ENCODE measurements at places on chromosomes 2 and 18.

DNA sequence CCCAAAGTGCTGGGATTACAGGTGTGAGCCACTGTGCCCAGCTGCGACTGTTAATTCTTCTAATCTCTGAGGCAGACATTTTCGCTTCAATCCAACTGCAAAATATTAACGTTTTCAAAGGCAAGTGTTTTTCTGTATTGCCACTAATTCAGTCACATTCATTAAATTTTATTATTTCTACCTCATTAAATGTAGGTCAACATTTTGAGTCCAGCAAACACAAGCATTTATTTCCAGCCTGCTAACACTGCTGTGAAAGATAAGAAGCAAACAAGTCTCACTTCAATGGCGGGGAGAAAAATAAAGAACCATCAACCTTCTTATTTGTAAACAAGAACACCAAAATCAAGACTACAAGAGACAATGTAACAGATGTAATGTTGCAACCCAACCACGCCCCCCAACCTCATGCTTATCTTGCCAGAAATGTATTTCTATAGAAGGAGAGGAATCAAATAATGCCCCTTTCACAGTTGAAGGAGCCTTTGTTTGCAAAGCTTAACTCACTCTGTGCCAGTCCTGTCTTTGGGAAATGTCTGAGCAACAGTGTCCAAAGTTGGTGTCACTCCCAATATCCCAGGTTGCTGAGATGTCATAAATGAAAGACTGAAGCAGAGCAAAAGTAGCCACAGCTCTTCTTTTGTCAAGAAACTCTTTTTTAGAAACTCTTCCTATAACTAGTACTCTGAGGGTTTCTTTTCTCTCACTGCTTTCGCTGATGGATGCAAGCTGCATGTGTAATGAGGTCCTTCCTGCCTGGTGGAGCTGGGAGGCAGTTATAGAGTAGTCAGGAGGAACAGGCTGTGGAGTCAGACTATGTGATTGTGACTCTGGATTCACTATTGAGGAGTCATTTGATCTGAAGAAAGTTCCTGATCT lies 8.6 kb downstream of the DOCK10 start:
- no peak for DNase-seq

DNA sequence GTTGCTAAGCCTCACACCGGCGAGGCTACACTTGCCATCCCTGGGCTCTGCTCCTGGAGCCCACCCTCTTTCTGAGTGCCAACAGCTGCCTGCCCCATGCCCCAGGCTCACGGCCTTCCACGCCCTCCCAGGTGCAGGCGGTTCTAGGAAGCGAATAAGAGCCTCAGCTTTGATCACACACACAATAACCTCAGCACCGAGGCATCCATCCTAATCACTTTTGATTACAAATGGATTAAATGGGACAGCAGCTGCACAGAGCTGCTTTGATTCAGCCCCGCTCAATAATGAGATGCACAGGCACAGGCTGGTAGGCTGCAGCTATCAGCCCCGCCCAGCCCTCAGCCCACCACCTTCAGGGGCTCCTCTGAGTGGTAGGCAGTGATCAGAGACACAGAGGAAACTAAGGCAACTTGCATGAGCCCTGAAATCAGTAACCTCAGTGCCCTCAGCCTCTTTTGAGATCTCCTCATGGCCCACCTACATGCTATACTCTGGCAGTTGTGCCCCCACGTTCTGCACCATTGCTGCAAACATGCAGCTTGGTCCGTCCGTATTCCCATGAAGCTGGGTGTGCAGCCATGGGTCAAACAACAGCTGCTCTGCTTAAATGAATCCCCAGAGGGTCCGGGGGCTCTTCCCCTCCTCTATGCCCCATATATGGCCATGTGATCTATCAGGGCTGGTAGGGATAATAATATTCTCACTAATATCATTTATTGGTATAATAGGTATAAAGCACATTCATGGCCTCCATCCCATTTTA lies 171.4 kb downstream of the SETBP1 start:
- no peak for DNase-seq

DNA sequence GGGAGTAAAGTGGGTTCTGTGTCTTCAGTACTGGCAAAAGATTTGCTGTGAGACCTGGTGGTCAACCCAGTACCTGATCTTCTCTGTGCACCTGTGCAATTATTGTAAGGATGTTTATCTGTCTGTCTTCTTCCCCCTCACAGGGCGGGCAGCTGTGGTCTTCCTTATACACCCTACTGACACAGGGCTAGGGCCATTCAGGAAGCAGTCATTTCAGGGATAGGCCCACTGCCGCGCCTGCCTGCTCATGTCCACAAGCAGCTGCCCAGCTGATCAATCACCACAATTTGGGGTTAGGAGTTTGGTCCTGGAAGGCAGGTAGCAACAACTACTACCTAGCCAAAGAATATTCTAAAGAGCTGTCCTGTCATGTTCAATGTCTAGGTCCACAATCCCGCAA lies 1.2 kb upstream of the CNNM4 start:
- DNase-seq, result no peak

GRCh38 chr2:27095745-27096651 lies 9.4 kb downstream of the KHK start:
- DNase-seq, result no peak

DNA sequence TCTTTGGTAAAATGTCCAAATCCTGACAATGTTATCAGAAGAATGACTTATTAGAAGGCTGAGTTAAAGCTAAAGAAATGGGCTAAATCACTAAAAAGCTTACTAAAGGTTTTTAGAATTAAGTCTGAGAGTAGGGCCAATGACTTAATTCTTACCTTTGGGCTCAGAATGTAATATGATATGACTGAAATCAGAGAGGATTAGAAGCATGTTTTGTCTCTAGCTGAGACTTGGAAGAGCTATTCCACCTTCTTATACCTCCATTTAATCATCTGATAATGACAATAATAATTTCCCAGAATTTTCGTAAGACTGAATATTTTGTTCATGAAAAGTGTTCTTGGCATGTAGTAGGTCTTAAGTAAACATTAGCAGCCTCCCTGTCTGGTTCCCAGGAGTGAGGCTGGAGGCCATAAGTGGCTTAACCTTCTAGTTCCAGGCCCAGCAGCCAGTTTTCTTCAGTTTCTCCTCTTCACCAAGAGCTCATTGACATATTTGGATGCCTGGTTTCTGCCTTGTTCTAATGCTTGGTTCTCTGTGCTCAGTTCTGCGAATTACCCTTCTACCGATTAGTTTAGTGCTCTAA lies 25.5 kb upstream of the E2F6 start:
- no peak for DNase-seq

- no peak for DNase-seq
Observed at GRCh38 chr18:44672506-44672905, 8.2 kb upstream of the SETBP1 start.

GRCh38 chr18:79321625-79322405 lies 73.9 kb upstream of the NFATC1 start:
- no peak for DNase-seq

DNA sequence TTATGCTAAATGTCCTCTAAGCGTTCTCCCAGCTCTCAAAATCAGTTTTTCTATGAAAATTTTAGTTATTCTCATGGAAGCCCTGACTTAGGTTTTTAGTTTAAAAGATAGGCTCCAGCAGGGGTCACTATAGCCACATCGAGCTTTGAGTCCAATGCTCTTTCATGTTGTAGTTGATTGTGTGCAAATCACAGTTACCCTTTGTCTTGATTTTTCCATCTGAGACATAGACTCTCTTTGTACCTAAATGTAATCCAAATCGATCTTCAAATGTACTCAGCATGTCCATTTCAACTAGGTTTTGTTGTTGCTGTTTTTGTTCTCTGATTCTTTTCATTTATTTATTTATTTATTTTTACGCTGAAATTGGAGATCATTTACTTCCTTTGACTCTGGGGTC lies 26.4 kb upstream of the MSTN start:
- DNase-seq, result no peak

DNA sequence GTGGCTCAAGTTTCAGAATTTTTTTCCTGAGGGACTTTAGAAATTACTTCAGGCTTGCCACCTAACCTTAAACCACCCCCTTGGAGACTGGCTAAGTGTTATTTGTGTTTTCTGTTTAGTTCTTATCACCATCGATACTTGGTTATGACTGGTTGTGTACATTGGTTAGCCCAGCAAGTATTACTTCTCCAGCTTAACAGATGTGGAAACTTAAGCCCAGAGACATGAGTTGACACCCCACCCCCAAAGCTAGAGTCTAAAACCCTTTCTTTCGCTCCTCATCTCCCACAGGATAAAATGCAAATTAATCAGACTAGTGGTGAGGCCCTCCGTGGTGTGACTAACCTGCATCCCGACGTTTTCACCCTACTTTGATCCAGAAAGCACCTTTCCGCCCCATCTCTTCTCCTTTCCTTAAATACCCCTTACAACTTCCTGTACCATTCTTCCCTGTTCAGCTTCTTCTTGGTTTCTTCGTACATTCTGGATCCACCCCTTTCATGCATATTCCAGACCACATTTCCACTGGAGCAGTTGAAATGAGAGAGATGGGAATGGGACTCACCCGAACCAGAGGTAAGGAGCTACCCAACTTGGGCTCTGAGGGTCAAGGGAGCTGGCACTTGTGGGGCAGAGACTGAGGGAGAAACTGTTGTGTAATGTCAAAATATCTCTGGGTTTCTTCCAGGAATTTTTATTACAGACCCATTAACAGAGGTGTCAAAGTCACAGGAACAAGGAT lies 819 bp upstream of the MAP3K2 start:
- DNase-seq, result no peak

- DNase-seq, result no peak
Observed at GRCh38 chr2:159773426-159773825, 24.6 kb downstream of the CD302 start.

GRCh38 chr2:170301626-170302025 lies 123.7 kb downstream of the MYO3B start:
- no peak for DNase-seq

DNA sequence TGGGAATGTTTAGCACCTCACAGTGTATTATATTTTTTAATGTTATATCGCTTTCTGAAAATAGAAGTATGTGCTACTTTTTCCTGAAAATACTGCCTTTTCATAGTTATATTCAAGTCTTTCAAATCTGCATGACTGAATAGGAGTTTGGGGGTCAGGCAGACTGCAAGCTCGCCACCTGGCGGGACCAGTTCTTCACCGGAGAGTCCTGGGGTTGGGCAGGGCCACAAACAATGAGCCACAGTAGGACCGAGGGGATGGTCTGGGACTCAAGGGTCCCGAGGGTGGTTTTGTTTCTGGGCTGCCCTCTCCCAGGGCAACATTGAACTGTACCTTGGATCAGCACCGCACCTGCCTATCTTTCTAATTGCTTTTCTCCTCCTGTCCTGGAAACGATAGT lies 70.6 kb downstream of the VWA3B start:
- no peak for DNase-seq

GRCh38 chr18:10973567-10974203 lies 175.7 kb downstream of the PIEZO2 start:
- no peak for DNase-seq

GRCh38 chr2:176110415-176111308 lies 3.6 kb downstream of the HOXD11 start:
- DNase-seq, result no peak

- no peak for DNase-seq
Observed at GRCh38 chr2:150866431-150866830, 379.0 kb upstream of the RND3 start.

DNA sequence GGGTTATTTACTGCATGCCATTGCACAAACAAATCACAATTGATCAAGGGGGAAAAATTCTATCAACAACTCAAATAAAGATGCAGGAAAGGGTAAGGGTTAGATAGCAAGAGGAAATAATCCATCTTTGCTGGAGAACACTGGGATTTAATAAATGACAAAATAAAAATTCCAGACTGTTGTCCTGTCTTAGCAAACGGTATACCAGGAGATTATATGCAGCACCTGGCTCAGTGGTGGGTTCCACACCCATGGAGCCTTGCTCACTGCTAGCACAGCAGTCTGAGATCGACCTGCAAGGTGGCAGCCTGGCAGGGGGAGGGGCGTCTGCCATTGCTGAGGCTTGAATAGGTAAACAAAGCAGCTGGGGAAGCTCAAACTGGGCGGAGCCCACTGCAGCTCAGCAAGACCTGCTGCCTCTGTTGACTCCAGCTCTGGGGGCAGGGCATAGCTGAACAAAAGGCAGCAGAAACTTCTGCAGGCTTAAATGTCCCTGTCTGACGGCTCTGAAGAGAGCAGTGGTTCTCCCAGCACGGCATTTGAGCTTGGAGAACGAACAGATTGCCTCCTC lies 296.5 kb upstream of the THSD7B start:
- DNase-seq, result no peak

DNA sequence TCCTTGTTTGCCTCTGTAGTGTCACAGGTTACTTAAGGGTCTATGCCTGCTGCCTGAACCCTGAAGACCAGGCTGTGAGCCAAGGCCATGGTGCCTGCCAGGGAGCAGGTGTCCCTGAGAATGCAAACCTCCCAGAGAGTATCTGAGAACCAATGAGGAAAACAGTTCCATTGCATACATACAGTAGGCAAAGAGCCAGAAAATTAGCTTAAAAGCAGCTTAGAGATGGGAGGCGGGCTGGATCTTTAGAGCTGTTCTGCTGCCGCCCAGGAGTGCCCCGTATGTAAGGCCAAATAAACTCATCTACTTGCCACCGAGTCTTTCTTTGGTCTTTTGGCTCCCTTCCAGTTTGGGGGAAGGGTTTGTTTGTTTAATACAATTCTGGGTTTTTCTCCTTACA lies 327.9 kb downstream of the CLIP4 start:
- DNase-seq, result no peak

DNA sequence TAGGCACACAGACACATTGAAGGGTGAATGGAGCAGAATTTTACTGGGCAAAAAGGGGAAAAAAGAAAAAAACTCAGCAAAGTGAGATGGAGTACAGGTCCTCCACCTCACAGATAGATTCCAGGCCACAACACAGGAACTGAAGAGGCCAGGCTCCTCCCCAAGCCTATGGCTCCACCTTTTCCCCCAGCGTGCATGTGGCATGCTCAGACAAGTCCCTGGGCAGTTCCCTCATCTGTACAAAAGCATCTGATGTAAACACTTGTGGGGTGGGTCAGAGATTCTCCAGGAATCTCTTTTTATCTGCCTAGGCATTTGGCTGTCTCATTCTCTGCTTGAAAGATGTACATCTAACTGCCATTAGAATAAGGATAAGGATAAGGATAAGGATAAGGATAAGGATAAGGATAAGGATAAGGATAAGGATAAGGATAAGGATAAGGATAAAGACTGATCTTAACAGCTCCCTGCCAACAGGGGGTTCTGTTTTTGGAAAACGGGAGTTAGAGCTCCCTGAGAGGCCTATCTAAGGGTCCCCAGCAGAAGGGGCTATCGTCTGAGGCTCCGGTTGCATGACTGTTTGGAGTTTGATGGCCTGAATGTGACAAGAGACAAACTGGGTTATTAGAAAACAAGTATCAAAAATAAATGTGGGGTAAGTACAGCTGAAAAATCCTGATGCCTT lies 17.2 kb upstream of the ASXL3 start:
- DNase-seq, result no peak

DNA sequence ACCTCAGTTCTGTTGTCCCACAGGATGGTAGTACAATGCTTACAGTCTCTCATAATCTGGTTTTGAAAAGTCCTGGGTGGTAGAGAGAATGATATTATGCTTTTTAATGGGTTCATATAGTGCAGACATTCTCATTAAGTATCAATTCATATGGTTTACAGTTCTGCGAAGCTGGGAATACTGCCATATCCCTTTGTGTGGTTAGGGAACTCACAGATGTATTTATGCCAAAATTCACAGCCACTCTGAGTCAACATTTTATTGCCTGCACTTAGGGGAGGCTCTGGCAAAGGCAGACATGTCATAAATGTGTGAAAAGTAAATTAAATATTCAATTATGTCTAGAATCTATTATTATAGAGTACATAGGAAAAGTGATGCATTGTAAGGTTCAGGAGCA lies 808.2 kb downstream of the SUCLG1 start:
- DNase-seq, result no peak
